ENCODE measurements at places on chromosomes 12 and 14. TPM values are rescaled to one million over a fixed set of nuclear protein-coding genes. Genes with fewer than 3 reads are reported as not detected.

The INHBC gene
- total RNA-seq, result not detected

The KRT6A gene
- total RNA-seq, result not detected

The PYGL gene
- total RNA-seq, result 97.7 TPM

The CIDEB gene
- total RNA-seq, result not detected

The HNRNPA1 gene
- 774 TPM for total RNA-seq

The SRSF9 gene
- total RNA-seq, result 150 TPM

- no peak for DNase-seq
These were observed 288.4 kb downstream of the CACNA1C start for GRCh38 chr12:2341051-2341751.

- no peak for DNase-seq
These were observed 110.1 kb upstream of the USP44 start for GRCh38 chr12:95661360-95661759.

- DNase-seq, result no peak
These were observed 27.3 kb downstream of the CLEC6A start for GRCh38 chr12:8483079-8483478.

DNA sequence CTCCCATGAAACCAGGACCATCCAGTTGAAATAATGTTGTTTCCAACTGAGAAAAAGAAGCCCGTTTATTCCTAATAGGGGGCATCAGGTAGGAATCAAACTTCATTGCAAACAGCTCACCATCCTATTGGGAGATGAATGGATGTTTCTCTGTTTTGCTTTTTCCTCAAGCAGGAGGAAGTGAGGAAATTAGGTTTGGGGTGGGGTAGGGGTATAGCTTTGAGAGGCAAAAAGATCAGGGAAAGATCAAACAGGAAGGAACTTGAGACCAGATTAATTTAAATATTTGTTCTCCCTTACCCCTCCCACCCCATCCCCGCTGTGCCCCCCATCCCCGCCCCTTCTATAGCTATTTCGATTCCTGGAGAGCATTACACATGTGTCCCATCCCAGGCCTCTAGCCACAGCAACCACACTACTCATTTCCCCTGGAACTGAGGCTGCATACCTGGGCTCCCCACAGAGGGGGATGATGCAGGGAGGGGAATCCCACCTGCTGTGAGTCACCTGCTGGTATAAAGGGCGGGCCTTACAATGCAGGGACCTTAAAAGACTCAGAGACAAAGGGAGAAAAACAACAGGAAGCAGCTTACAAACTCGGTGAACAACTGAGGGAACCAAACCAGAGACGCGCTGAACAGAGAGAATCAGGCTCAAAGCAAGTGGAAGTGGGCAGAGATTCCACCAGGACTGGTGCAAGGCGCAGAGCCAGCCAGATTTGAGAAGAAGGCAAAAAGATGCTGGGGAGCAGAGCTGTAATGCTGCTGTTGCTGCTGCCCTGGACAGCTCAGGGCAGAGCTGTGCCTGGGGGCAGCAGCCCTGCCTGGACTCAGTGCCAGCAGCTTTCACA is at the start of gene IL23A:
TSS of gene IL23A (plus strand) at position 577 of the 850 bp plus-strand sequence. CDS start at position 738, 161 bp downstream.
- no peak for DNase-seq

GRCh38 chr12:109182041-109182839 is 65.9 kb downstream of the ACACB start:
- DNase-seq, result no peak

DNA sequence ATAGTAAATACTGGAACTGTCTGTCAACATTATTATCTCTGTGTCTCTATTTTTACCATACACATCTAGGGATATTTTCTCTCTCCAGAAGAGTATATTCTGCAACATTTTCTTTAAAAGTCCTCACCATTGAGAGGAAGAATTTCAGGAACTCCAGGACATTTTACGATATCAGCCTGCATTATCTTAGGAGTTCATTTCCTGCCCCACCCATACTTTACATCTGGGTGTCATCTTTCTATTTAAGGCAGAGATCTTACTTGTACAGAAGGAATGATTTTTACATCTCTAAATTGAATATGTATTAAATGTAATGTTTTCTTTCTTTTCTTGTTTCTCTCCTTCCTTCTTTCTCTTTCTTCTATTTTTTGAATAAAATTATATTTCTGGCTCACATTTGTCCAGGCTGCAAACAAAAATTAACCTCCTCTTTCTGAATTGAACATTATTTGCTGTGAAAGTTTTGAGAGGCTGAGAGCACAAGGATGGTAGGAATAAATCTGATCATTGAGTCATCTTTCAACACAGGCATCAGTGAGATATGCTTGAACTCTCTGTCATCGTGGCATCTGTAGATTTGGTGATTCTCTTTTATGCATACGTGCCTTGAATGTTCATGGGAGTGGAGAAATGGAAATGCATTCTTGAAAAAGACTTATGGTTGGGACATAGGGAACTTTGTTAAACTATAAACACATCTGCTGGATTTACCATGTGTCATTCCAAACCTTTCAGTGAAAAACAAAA is 753.6 kb downstream of the SLC16A7 start:
- no peak for DNase-seq

GRCh38 chr14:55000381-55000780 is 26.5 kb downstream of the WDHD1 start:
- DNase-seq, result no peak

GRCh38 chr12:58079806-58080205 is 138.4 kb downstream of the ATP23 start:
- DNase-seq, result no peak

- no peak for DNase-seq
These were observed 36.2 kb downstream of the SYNE3 start for GRCh38 chr14:95480109-95480886.

- no peak for DNase-seq
These were observed 169.7 kb downstream of the MYRFL start for GRCh38 chr12:69994724-69995173.

GRCh38 chr12:10067264-10067663 is 31.5 kb downstream of the CLEC1A start:
- no peak for DNase-seq

DNA sequence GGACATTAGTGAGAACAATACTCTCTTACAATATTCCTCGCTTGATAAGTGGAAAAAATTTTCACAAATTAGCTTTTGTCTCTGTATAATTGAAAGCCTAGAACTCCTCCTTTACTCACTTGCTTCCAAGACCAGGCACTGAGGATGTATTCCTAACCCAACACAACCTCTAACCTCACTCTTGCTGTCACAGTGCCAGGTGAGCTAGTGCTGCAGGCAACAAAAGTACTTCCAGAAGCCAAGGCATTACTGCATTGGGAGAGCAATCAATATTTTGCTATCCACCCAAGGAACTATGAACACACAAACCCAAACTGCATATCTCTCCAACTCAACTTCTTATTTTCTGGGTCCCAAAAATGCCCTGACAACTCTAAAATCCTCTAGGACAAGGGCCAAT is 1081.0 kb downstream of the VRK1 start:
- DNase-seq, result no peak

GRCh38 chr12:75086091-75087038 is 123.3 kb downstream of the KCNC2 start:
- DNase-seq, result no peak

GRCh38 chr12:45839917-45840316 is 110.4 kb downstream of the ARID2 start:
- no peak for DNase-seq

DNA sequence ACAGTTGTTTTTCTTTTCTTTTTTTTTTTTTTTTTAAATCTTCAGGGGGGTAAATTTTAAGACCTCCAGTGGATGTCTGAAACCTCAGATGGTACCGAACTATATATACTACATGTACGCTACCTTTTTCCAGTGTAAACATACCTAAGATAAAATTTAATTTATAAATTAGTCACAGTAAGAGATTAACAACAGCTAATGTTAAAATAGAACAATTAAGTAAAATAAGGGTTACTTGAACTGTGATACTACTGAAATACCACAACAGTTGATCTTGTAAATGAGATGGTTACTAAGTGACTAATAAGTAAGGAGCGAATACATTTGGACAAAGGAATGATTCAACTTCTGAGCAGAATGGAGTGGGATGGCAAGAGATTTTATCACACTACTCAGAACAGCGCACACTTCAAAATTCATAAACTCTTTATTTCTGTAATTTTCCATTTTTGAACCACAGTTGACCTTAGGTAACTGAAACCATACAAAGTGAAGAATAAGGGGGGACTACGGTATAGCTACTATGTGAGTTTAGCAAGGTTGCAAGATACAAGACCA is 80.5 kb upstream of the PCED1B start:
- DNase-seq, result no peak

DNA sequence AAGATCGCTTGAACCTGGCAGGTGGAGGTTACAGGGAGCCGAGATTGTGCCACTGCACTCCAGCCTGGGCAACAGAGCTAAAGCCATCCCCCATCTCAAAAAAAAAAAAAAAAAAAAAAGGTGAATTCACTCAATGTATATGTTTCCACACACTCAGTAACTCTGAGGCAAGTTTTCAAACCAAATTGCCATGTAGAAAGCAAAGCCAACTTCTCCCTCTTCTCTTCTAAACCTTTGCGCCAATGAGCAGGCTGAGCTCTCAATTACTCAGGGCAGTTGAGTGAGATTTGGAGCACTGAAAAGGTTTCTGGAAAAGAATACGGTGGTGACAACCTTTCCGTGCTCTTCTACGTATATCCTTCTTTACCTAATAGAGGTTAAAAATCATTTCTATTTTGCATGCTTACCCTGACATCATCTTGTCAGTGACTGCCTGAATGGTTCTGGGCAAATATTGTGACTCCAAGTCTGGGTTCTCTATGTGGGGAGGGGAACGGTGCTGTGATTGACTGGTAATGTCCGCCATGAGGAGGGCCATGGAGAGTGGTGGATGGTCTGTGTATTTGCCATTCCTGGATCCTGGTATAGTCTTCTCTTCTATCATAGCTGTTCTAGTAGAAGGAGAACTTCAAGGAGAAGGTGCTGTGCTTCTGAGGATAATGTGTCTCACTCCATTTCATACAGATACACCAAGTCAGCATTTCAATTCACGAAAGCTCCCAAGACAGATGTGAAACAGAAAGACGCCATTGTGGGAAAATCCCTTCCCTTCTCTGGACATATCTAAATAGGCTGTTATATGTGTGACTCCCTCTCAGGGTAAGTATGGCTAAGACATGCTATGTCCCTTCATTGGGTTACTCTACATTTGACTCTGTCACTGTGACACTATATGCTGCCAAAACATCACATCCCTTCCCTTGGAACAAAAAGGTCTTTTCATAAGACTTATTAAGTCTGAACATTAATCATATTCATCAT is 46.2 kb upstream of the MED13L start:
- DNase-seq, result no peak

GRCh38 chr12:64065881-64066451 is 156.1 kb downstream of the KICS2 start:
- no peak for DNase-seq

DNA sequence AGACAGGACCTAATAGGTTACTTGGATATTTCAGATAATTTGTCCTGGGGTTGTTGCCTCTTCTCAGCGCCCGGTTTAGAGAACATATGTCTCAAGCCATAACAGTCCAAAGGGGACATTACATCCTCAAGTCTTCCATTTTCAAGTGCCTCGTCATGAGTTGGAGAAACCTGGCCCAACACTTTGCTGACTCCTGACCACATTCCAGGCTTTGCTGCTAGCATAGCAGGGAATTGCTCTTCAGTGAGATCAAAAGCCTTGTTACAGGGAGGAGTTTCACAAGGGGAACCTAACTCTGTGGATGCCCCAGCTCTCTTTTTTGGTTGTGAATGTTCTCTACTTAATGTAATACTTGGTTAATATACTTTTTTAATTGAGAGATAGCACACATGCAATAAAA is 8.2 kb upstream of the MMP19 start:
- no peak for DNase-seq

DNA sequence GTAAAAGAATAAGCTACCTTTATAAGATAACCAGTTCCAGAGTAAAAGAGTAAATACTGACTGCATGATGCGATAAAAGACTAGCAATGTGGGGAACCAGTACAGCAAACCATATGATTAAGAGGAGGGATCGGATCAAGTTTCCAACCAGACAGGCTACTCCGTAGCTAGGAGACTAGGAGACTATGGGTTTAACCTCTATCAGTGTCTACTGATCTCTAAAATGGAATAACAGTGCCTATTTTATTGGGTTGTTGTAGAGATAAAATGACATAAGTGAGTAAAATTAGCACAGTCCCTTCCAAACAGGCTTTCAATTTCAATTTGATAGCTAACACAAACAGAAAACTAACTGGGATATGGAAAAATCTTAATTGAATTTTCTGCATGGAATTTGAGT is 76.0 kb downstream of the PAWR start:
- no peak for DNase-seq

DNA sequence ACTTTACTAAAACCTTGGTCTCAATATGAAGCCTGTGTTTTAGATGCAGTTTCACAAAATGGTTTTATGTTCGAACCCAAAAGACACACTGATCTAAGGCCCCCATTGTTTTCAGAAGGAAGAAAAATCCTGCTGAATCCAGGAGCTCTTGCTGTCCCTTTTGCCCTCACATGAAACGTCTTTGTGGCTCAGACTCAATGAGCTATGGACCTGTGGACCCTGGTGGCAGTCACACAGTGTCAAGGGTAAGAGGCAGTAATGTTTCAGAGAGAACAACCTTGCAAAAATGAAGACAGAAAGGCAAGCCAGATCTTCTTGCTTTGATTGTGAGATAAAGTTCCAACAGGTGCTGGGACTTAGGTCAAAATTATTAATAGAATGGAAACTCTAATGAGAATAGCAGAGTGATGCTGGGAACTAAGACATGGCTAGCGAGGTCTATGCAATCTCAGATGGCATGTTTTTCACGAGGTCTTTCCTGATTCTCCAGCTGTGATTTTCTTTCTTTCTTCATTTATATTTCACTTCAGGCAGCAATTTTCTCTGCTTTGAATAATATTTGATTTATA is 164.9 kb upstream of the SLC38A2 start:
- no peak for DNase-seq
